NCI-H187 (cell line): ENCODE measurements at places on chromosomes 12 and 14.

DNA sequence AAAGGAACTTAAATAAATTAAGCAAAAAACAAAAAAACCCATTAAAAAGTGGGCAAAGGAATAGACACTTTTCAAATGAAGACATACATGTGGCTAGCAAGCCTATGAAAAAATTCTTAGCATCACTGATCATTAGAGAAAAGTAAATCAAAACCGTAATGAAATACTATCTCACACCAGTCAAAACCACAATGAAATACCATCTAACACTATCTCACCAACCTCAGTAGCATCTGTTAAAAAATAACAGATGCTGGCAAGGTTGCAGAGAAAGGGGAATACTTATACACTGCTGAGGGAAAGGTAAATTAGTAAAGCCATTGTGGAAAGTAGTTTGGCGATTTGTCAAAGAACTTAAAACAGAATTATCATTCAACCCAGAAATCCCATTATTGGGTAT is 381.1 kb downstream of the FLRT2 start:
- DNase-seq = no peak

DNA sequence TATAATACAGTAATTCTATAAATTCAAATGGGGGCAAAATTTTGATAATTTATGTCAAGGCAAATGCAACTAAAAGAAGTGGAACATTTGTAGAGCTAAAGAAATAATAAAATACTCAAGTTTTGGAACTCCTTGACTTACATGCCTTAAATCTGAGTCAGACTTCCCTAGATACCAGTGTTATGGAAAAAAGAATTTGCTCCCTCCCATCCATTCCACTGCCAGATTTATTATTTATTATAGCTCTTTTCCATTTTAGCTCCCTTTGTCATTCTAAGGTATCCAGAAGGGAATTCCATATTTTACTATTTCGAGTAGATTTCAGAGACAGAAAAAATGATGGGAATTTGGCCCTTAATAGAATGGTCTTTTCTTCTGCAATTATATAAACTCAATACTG is 44.0 kb downstream of the RHOJ start:
- no peak for DNase-seq

- peak; percentile 60 for DNase-seq
Measured at GRCh38 chr14:92951912-92952471, 29.0 kb downstream of the CHGA start.

DNA sequence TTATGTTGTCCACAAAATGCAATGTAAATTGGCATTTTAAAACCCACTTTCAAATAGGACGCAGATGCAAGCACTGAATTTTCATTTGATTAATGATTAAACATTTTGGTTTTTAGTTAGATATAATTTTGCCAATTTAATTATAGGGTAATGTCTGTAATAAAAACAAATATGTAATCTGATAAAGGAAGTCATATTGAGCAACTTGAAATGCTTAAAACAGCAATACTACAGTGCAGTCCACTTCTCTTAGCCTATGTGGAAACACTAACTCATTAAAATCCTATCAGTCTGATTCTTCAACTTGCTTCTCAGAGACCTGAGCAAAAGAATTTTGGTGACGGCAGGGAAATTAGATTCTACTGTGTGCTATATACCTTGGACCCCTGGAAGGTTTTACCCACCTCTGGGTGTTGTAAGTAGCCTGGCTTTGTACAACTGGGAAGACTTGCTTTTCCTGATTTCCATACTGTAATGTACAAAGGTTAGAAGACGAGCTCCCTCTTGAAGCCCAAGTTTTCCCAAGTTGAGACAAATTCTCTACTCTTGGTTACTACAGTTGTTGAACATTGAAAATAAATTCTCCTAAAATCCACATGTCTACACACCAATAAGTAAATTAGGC is 4.1 kb downstream of the TRHDE start:
- DNase-seq = no peak

GRCh38 chr12:76186131-76186906 is 101.8 kb upstream of the NAP1L1 start:
- DNase-seq = no peak

DNA sequence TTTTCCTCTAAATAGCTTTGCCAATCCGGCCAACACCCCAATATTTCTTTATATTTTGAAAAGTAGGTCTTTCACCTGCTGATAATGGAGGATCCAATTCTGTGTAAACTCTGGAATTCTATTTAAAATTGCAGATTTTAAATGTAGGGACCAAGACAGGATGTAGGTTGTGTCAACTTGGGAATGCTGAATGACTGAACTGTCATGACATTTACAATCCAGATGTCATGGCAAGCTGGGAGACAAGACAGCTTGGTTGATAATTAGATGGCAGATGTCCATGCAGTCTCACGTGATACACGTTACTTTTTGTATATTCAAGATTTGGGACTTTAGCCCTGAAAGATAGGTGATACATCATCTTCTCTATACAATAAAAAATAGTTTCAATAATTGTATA is 477.2 kb downstream of the DIO2 start:
- DNase-seq = no peak
